ENCODE measurements at places on chromosomes 4 and X.

- DNase-seq: peak; percentile 8
These were observed 2.4 kb upstream of the NBDY start for GRCh38 chrX:56726605-56727004.

DNA sequence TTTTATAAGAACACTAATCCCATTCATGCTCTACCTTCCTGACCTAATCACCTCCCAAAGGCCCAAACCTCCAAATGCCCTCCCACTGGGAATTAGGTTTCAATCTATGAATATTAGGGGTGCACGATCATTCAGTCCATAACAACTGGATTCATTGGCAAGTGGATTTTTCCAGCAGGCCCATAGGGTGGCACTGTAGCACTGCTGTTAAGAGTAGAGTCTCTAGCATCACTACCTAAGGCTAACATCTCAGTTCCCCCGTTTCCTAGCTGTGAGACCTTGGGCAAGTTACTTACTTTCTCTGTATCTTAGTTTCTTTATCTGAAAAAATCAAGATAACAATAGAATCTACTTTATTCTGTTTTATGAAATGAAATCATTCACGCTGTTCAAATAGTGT lies 315.8 kb downstream of the STIM2 start:
- DNase-seq: no peak

DNA sequence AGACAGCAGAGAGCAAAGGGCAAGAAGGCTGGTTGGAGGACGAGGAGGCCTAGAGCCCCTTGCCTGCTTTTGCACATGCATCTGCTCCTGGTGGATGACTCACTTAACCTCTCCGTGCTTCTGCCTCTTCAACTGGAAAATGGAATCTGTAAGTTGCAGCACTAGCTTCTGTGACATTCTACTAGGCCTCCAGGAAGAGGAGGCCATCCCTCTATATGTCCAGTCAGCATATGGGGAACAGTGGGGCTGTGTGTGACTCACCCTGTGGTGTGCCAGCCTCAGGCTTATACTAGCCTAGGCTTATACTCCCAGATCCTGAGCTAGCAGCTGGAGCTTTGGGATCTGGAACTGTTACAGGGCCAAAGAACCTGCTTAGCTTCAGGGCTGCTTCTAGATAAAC lies 36.0 kb downstream of the RTL9 start:
- DNase-seq: no peak

DNA sequence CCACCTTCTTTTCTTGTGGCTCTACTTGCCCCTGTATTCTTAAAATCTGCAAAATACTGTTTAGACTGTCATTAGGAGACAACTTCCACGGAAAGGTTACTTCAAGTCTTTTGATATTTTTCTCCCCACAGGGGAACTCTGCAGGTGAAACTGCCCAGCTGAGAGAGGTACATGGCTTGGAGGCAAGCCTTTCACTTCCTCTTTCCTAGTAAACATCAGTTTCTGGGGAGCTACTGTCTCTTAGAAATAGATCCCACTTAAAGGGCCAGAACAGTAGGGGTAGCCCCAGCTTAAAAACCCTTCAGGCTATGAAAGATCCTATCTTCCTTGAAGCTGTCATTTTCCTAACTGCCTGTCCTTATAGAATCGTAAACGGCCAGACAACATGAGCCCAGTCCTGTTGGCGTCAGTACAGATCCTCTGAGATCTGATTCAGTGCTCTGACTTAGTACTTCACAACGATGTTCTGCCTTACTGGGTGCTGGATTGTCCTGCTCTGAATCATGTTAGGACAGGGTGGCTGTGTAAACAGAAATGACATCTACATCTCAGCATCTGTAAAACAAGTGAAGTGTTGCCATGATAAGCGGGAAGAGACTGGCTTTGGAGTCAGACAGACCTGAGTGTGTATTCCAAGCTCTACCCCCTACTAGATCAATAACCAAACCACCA lies 102.1 kb downstream of the ITIH6 start:
- no peak for DNase-seq

GRCh38 chr4:8176547-8177399 lies 18.2 kb upstream of the ABLIM2 start:
- DNase-seq: peak; percentile 24

- no peak for DNase-seq
These were observed 44.0 kb upstream of the TLR2 start for GRCh38 chr4:153639833-153640802.

DNA sequence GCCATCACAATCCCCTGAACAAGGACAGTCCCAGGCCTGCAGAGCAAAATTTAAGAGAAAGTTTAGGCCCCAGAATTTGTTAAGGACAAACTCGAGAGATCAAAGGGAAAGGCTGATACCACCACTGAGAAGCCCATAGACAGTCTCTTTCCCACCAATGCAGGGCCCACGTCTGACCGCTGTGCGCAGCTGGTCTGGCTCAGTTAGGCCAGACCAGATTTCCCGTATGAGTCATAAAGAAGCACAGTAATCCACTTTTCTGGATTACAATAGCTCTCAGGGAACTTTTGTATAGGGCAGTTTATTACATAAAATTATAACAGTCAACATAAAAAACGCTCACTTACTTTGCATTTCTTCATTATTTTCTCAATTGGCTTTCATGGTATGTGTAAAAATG lies 259.5 kb downstream of the RCHY1 start:
- DNase-seq: no peak

GRCh38 chr4:112214390-112215264 lies 17.0 kb upstream of the AP1AR start:
- DNase-seq: no peak

GRCh38 chr4:83771113-83771705 lies 235.3 kb downstream of the GPAT3 start:
- DNase-seq: no peak

- DNase-seq: no peak
These were observed 124.6 kb downstream of the DCHS2 start for GRCh38 chr4:154366956-154367355.

DNA sequence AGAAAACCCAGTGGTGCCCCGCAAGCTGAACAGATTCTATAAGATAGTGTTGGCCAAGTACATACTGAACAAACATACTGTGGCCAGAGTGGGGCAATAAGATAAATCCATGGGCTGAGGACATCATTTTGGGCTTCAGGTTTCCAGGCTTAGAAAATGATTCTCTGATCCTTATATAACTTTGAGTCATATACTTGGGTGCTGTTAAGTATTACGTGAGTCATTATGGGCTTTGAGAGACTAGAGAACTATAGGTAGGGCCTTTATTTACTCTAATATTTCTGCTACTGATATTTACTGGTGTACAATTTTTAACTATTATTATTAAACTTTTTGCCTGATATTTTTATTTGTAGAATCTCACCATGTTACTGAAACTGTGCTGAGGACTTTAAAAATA lies 586.1 kb downstream of the CENPC start:
- DNase-seq: no peak

- DNase-seq: peak; percentile 3
These were observed 56.4 kb downstream of the IRF2 start for GRCh38 chr4:184417802-184418511.

DNA sequence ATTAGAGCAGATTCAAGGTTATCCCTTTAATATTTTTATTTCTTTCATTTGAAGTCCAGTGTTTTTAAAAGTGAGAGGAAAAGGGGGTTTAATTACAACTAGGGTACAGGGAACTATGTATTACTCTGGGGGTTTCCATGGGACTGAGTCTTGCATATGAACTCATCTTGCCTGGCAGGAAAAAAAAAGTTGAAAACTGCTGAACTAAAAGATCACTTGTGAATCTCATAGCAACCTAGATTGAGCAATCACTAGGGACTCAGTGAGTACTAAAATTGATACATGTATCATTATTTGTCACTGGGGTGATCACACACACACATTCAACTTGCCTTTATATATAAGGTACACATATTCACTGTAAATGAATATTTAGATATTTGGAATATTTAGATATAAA lies 180.7 kb upstream of the SFRP2 start:
- DNase-seq: no peak

DNA sequence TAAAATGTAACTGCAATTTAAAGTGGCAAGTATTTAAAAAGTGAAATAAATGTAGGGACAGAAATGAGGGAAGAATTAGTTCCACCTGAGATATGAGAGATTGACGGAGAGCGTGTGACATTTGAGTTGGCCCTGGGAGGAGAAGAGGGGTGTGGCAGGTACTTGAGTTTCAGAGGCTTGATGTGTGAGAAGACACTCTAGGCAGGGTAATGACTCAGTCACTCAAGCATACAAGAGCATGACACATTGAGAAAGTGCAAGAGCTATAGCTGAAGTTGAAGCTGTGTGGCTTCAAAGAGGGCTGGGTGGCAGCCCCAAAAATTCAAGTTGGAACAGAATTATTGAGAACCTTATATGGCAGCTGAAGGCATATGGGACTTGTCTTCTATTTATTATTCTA lies 420.5 kb downstream of the SLITRK2 start:
- no peak for DNase-seq

GRCh38 chr4:99264927-99265326 lies 25.9 kb downstream of the ADH1A start:
- DNase-seq: no peak

Data from effector CD4-positive, alpha-beta T cell (primary cell).